ENCODE measurements at places on chromosomes 12 and 14.

- DNase-seq, result no peak
Measured at GRCh38 chr12:47554046-47554653, 151.7 kb downstream of the RPAP3 start.

- DNase-seq, result peak; percentile 67
Measured at GRCh38 chr14:53032161-53032803, 81.4 kb upstream of the FERMT2 start.

DNA sequence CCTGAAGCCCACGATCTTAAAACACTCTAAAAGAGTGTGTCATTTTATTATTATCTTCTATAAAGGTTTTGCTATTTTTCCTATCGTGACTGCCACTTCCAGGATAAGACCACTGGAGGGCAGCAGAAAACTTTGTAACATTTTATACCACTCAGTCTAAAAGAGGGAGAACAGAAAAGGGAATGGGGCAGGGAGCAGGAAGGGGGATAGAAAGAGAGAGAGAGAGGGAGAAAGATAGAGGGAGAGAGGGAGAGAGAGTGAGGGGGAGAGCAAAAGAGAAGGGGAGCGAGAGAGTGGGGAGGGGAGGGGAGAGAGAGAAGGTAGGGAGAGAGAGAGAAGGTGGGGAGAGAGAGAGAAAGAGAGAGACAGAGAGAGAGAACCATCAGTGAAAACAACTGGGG lies 2.0 kb upstream of the ART4 start:
- no peak for DNase-seq

GRCh38 chr12:109743076-109743910 lies 29.7 kb downstream of the FAM222A start:
- no peak for DNase-seq

DNA sequence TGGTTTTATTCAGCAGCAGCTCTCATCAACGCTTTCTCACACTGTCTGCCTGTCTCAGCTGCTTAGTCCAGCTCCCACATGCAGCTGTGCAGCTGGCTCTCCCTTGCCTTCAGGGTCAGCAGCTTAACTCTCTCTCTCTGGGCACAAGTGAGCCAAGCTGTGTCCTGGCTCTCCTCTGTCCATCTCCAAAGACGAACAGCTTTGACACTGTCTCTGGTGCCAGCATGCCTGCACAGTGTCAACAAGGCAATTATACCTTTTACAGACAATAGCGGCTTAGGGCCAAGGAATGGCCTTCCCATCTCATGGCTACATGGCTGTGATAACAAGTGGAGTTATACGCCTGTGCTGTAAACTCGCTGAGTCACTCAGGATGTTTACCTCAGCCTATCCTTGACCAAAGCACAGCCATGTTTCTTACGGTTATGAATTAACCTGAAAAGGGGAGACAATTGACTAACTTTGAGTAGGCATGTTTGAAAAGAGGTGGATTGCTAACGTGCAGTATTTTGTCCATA lies 38.4 kb upstream of the MANSC4 start:
- DNase-seq, result no peak

DNA sequence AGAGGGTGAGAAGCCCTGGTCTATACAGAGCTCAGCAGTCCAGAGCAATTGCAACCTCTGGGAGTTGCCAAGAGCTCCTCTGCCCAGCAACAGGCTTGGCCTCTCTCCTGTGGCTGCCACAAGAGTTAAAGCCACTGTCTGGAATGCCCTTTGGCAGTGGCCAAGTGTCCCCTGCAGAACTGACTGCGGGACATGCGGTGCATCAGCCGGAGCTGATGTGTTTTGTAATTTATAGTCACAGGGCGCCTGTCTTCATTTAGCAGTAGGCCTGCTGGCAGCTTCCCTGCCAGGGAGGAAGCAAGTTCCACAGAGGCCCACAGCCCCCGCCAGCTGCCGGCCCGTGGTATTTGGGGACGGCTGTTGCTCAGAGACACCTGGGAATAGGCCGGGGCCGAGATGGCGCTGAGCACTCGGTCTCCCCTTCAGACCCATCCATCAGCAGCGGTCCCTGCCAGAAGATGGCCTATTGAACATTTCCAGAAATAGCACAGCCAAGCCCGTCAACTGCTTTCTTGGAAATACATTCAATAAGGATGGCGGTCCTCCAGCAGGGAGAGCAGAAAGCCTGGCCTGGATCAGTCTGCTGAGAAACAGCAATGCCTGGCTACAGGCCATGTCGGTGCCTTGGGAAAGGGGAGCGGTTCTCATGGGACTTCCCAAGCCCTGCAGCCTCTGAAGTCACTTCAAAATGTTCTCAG lies 217.4 kb downstream of the CRADD start:
- no peak for DNase-seq

DNA sequence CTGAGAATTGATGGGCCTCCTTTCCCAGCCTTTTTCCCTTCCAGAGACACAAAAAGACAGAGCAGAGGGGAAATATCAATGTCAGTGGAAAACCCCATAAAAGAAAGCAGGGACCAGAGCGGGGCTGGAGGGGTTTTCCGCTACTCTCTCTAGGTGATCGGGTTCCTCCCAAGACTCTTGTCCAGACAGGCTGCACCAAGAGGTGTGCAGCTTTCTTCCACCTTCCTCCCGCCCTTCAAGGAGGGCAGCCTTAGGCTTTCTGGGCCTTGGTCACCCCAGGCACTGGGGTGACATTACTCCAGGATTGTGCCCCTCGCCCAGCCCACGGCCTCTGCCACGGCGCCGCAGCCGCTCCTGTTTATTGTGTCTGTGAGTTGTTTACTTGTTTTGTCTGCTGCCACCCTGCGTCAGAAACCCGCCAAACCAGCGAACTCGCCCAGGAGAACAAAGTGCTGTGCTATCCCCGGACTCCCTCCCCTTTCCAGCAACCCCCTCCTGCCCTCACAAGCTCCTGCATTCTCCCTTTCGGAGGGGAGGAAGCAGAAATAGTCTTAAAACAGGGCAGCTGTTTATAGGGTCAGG lies 6.7 kb upstream of the HOXC6 start:
- DNase-seq, result no peak

DNA sequence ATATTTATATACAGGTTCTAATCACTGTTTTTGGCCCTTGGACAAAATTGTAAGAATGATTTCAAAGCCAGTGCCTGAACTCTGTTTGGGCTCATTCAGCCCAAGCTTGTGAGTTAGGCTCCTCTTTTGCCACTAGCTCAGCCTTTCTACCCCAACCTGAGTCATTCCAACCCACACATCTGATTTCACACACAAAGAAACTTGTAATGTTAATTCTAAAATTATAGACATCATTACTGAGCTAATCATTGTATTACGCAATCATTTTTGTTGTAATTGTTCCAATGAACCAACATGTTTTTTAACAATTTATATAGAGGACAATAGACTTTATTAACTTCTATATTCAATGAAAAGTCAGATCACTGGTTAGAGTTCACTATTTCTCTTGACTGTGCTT lies 441.1 kb downstream of the ETNK1 start:
- DNase-seq, result no peak

DNA sequence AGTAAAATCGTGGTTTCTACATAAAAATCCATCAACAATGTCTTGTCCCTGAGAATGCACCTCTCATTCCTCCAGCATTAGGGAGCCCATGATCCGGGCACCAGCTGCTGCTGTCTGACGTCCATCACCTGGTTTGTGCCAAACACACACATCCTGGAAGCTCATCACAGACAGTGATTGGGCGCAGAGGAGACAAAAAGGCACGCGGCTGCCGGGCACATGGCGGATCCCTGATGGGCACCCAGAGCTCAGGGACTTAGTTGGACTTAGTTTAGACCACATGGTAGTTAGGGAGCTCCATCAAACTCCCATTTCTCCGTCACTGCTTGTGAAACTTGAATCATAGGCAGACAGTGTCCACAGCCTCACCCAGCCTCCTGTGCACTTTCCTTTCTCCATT lies 1059.3 kb downstream of the TMEM121 start:
- no peak for DNase-seq

DNA sequence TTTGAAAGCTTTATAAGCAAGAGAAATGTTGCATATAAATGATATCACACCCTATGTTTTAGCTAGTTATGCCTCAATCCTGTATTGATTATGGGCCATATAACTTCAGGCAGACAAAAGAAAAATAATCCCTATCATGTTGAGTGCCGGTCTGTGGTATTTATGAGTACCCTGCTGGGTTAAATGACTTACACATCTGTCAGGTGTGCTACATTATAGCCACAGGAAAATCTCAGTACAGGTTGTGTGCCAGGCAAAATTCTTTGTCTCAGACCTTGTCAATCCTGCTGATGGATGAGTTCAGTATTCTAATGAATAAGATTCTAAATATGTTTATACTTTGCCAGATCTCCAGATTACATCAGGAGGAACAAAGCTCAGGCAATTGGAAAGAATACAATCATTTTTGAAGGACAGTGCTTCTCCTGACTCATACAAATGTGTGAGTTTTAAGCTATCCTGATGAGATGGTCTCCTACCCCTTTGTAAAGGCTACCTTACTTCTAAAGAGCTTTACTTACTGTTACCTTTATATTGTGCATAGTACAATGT lies 109.8 kb upstream of the FOXG1 start:
- no peak for DNase-seq

DNA sequence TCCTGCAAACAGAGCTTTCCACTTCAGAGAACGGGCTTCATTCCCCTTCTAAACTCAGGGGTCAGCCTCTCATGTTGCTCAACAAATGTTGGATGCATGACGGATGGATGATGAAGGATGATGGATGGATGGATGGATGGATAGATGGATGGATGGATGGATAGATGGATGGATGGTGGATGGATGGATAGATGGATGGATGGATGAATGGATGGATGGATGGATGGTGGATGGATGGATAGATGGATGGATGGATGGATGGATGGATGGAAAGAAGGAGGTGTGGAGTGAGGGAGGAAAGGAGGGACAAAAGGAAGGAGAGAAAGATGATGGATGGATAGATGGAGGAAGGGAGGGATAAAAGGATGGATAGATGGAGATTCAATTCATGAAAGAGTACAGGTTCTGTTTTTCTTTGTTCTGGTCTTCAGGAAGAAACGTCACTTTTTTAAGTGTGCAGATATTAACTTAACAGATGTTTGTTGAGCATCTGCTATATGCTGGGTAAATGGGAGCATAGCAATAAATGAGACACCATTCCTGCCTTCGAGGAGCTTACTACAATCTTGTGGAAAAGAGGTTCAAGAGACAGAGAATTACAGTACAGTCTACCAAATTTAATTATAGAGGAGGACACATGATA lies 41.7 kb upstream of the PRIMA1 start:
- DNase-seq, result no peak

DNA sequence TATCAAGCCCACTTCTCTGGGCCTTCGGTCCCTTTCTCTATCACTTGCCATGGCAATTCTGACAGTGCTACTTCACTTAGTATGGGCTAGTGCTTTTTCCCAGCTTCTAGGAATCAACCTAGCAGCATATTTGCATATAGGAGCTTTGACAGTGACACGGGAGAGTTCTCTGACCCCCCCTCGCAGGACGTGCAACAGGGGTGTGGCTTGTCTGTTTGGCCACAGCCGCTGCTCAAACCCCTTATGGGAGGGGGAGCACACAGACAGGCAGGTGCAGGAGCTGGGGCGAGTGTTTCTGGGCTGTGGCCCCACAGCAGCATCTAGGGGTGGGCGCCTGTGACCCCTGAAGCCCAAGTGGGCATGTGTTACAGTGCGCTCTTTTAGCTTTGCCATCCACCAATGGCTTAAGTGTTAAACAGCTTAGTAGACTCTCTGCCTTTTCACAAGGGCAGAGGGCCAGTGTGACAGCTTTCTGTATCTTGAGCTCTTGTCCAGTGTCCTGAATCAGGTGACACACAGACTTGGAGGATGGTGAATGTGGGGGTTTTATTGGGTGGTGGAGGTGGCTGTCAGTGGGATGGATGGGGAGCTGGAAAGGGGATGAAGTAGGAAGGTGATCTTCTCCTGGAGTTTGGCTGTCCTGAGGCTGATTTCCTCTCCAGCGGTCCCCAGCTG lies 229.3 kb downstream of the PCNX1 start:
- DNase-seq, result no peak

GRCh38 chr12:78157199-78157598 lies 326.5 kb downstream of the NAV3 start:
- peak; percentile 2 for DNase-seq

DNA sequence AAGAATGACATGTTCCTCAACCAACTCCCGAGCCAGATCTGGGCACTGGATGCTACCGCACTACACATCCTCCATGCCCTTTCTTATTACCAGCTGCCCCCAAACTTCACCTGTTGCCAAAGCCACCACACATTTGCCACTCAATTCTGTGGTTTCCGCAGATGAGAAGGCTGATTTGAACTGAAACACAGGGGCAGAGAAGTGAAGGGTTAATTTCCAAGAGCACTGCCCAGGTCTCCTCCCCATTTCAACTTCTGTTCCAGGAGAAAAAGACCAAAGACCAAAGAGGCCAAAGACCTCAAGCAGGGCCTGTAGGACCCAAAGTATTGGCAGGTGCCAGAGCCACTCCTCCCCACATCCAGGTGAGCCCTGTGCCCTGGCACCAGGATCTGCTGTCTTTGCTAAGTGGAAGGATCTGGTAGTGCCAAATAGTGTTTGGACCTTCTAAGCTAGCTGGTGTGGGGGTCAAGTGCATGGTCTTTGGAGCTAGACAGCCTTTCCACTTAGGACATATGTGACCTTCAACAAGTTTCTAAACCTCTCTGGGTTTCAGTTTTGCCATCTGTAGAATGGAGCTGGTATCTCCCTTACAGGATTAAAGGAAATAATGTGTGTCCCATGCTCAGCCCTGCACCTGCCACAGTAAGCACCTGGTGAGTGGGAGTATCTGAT lies 8.0 kb downstream of the DHRS1 start:
- DNase-seq, result no peak

- DNase-seq, result no peak
Measured at GRCh38 chr14:39876916-39877315, 444.7 kb upstream of the FBXO33 start.

GRCh38 chr14:39554576-39554975 lies 122.3 kb upstream of the FBXO33 start:
- no peak for DNase-seq

DNA sequence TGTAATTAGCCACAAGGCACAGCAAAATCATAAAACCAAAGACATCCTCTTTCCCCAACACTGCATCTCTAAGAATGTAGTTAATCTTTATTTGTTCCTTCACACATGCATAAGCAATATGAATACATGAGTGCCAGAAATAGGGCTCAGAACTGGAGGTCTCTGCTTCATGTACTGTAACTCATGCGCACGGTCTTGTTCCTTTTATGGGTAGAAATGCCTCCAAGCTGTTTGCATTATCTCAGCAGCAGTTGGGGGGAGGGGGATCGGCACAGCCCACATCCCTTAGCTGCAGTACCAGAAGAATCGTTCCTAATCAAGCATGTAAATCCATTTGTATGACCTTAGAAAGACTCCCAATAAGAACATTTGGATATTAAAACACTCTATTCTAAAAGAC lies 20.0 kb downstream of the RHOJ start:
- no peak for DNase-seq

GRCh38 chr12:59780605-59781135 lies 184.8 kb downstream of the SLC16A7 start:
- DNase-seq, result peak; percentile 24

DNA sequence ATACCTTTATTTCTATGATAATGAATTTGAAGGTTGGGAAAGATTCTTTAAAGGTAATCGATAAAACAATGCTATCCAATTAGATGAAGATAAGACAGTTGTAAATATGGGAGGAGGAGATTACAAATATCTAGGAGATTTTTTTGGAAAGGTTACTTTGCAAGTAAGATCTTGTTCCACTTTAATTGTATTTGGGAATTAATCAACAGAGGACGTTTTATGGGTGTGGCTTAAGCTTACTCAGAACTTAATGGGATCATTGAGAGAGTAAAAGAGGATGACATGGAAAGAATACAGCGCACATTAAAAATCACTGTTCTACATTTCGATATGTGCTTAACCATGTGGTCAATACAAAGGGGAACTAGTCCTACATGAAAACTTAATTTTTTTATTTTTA lies 3.5 kb upstream of the LRIG3 start:
- DNase-seq, result no peak

- no peak for DNase-seq
Measured at GRCh38 chr14:42626986-42627385, 1020.3 kb downstream of the LRFN5 start.
